ENCODE measurements at places on chromosomes 2 and 18. TPM values are rescaled to one million over a fixed set of nuclear protein-coding genes. Genes with fewer than 3 reads are reported as not detected.
A peak's percentile ranks its signal among the peaks of the same experiment; 100 is the strongest.

The COQ10B gene
- total RNA-seq = 40.4 TPM

The CFC1 gene
- total RNA-seq = not detected

The RBBP8 gene
- 45.2 TPM for total RNA-seq

The NT5DC4 gene
- not detected for total RNA-seq

The CCDC93 gene
- 23.8 TPM for total RNA-seq

The ANKRD62 gene
- not detected for total RNA-seq

GRCh38 chr18:55779691-55780585 lies 191.9 kb upstream of the TCF4 start:
- peak; percentile 71 for DNase-seq
- peak overlapping the region; percentile 75 for H3K4me3 ChIP-seq
- no peak overlapping the region for H3K27ac ChIP-seq
- H3K36me3 ChIP-seq = no peaks in the 10 kb centered on the region
- H3K27me3 ChIP-seq = no peaks in the 10 kb centered on the region

DNA sequence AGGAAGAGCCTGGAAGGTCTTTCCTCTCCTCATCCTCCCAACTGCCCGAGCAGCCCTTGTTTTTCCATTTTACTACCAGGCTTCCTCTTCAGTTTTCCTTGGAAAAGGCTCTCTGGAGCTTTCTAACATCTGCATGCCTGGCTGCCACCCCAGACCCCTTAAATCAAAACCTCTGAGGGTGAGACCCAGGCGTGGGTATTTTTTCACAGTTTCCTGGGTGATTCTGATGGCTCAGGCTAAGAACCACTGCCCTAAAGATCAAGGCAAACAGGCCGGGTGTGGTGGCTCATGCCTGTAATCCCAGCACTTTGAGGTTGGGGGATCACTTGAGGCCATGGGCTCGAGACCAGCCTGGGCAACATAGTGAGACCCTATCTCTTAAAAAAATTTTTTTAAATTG lies 35.4 kb downstream of the EMILIN2 start:
- peaks cover 27% of the 10 kb centered on the region for H3K4me1 ChIP-seq
- H3K4me3 ChIP-seq = peak overlapping the region; percentile 54
- no peaks in the 10 kb centered on the region for H3K27me3 ChIP-seq
- peak overlapping the region; percentile 99 for H3K27ac ChIP-seq
- H3K36me3 ChIP-seq = no peaks in the 10 kb centered on the region

GRCh38 chr2:72040629-72041571 lies 106.8 kb downstream of the CYP26B1 start:
- DNase-seq = peak; percentile 11
- H3K36me3 ChIP-seq = no peaks in the 10 kb centered on the region
- H3K4me3 ChIP-seq = no peak overlapping the region
- no peaks in the 10 kb centered on the region for H3K4me1 ChIP-seq

GRCh38 chr18:3610188-3610708 lies 160.3 kb downstream of the TGIF1 start:
- H3K4me1 ChIP-seq = peaks cover 33% of the 10 kb centered on the region
- H3K4me3 ChIP-seq = no peak overlapping the region
- H3K27ac ChIP-seq = no peak overlapping the region
- no peaks in the 10 kb centered on the region for H3K36me3 ChIP-seq
- no peak for DNase-seq
- H3K27me3 ChIP-seq = no peaks in the 10 kb centered on the region

DNA sequence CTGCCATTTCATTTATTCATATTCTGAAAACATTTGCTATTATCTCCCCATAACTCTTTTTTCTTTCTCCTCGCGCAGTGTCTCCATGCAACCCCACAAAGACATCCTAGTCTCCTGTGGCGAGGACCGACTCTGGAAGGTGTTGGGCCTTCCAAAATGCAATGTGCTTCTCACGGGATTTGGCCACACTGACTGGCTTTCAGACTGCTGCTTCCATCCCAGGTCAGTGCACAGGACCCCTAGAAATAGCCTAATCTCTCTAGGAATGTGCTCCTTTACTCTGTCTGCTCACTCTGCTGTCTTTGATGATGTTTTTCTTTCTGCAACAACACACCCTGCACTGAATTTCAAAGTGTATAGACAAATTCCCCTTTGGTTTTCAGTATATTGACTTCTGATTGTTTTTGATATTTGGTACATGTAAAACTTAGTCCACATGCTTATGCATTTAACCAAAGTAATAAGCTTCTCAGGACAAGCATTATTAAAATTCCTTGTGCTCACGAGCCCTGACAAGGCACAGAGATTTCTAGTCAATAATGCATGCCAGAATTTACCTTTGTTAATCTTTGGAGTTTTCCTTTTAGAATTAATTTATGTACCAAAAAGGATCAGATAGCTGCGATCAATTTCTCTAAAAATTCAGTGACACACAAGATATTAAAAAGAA lies 548.3 kb upstream of the VWC2L start:
- no peaks in the 10 kb centered on the region for H3K27me3 ChIP-seq
- H3K4me3 ChIP-seq = no peak overlapping the region
- H3K4me1 ChIP-seq = no peaks in the 10 kb centered on the region
- no peak overlapping the region for H3K27ac ChIP-seq

DNA sequence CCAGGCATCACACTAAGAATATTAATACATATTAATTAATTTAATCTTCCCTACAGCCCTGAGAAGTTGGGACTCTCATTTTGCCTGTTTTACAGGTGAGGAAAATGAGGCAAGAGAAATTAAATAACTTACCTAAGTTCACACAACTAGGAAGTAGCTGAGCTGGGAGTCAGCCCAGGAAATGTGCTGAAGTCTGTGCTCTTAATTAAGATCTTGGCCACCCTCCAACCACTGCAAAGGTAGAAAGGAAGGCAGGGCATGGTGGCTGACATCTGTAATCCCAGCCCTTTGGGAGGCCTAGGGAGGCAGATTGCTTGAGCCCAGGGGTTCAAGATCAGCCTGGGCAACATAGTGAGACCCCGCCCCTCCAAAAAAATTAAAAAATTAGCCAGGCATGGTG lies 12.9 kb upstream of the MGAT4A start:
- no peak for DNase-seq
- H3K36me3 ChIP-seq = no peaks in the 10 kb centered on the region
- no peak overlapping the region for H3K4me3 ChIP-seq
- H3K27me3 ChIP-seq = no peaks in the 10 kb centered on the region
- no peaks in the 10 kb centered on the region for H3K4me1 ChIP-seq

DNA sequence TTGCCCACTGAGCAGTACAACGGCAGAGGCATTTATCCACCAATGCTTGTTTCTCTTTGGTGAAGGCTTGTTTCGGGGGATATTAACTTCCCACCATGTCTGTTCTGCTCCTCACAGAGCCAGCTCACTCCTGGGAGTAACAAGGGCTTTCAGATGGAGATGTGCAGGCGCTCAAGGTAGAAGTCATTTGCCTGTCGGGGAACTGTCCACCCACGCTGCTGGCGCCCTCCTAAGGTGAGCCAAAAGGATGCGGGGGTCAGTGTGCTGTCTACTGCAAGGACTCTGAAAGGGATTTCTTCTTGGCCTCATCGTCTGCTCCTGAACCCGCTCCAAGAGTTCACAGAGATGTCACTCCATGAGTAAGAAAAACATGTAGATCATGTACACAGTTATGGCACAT lies 57.0 kb upstream of the CYRIA start:
- H3K27ac ChIP-seq = no peak overlapping the region
- H3K4me1 ChIP-seq = no peaks in the 10 kb centered on the region
- no peak for DNase-seq
- no peaks in the 10 kb centered on the region for H3K36me3 ChIP-seq

GRCh38 chr2:99926986-99927385 lies 215.4 kb downstream of the AFF3 start:
- no peaks in the 10 kb centered on the region for H3K36me3 ChIP-seq
- H3K27ac ChIP-seq = no peak overlapping the region
- H3K27me3 ChIP-seq = no peaks in the 10 kb centered on the region
- DNase-seq = peak; percentile 52
- H3K4me3 ChIP-seq = no peak overlapping the region

DNA sequence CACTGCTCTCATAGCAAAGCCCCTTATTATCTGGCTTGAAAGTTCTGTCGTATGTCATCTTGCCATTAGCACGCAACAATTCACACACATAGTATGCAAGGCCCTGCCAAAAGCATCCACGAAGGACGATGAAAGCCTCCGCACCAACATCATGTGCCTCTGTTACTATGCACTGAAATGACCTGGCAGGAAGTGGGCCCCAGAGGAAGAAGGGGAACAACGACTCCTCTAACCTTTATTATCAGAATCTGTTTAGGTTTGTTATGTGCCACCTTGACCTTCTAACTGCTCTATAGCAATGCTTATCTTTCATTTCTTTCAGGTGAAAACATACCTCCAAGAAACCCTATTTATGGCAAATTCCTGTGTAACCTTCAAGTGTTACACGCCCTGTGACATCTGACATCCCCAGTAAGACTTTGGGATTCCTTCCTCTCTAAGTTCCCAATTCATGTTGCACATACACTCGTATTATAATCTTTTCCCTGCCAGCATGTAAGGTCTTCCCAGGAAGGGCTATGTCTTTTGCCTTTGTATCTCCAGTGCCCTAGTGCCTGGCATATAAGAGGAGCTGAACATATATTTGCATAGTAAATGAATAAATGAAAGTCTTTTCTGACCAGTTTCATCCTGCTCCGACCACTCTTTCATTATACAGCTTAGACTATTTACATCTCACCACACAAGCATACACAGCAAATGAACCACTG lies 7.0 kb upstream of the NDUFV2 start:
- peak overlapping the region; percentile 90 for H3K27ac ChIP-seq
- H3K27me3 ChIP-seq = no peaks in the 10 kb centered on the region
- no peaks in the 10 kb centered on the region for H3K36me3 ChIP-seq
- H3K4me1 ChIP-seq = peaks cover 21% of the 10 kb centered on the region

DNA sequence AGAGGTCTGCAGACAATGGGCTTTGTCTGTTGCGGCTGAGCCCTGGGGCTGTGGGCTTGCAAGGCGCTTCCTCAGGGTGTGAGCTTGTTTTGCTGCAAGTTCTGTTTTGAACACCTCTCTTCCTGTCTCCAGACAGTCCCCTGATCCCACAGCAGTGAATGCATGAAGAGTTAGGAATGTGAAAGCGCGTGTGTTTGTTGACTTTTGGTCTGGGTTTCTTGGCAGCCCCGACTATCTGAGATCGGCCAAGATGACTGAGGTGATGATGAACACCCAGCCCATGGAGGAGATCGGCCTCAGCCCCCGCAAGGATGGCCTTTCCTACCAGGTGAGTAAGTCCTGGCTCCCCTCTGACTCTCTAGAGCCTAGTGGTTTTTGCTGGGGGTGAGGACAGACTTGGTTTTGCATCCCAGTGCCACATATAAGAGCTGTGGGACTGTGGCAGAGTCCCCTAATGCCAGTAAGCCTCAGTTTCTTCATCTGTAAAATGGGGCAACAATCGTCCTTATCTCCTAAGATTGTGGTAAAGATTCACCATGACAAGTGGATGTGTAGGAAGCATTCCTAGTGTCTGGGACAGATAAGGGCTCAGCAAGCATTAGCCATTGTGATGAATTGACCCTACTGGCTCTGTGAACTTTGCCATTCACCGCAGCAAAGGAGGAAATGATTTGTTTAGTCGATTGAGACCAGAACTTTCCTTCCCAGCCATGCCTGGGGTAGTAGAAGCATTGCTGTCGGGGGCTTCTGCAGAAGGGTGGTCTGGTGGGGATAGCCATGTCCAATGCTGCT lies 3.0 kb downstream of the LBH start:
- peak overlapping the region; percentile 81 for H3K27ac ChIP-seq
- peak; percentile 97 for DNase-seq
- peak overlapping the region; percentile 91 for H3K4me3 ChIP-seq
- H3K4me1 ChIP-seq = peaks cover 46% of the 10 kb centered on the region
- no peaks in the 10 kb centered on the region for H3K27me3 ChIP-seq

DNA sequence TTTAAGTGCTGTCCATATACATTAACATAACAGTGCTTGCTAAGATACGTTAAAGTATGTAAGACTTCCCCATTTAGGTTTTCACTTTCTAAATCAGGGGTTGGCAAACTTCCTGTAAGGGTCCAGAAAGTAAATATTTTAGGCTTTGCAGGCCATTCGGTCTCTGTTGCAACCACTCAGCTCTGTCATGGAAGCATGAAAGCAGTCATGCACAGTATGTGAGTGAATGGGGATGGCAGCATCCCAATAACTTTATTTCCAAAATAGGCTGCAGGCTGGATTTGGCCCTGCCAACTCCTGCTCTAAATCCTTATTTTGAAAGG lies 128.7 kb downstream of the PLA2R1 start:
- H3K27ac ChIP-seq = no peak overlapping the region
- H3K27me3 ChIP-seq = no peaks in the 10 kb centered on the region
- H3K4me3 ChIP-seq = no peak overlapping the region
- H3K4me1 ChIP-seq = no peaks in the 10 kb centered on the region
- no peak for DNase-seq
